Activated T-helper 1 cell treated with anti-CD3 and anti-CD28 coated beads, Interleukin-12 subunit alpha, Interleukin-12 subunit beta, Interleukin-2, Interleukin-4 antibody, amounts not matched to agents 30 ng/mL and 10 ng/mL and 1 ng/mL, durations not matched to agents 14 hours and 24 hours and 36 hours (primary cell): ENCODE measurements at places on chromosomes 4 and X. TPM values are rescaled to one million over a fixed set of nuclear protein-coding genes. Genes with fewer than 3 reads are reported as not detected.

DSPP gene
- not detected in 2 replicates for total RNA-seq

PCDH19 gene
- 0.03 TPM in 1 of 2 replicates, not detected in the other for total RNA-seq

STPG2 gene
- not detected in 2 replicates for total RNA-seq

TEX11 gene
- 0.12 TPM in 1 of 2 replicates, not detected in the other for total RNA-seq

SCRG1 gene
- total RNA-seq, result not detected in 2 replicates

DUSP21 gene
- total RNA-seq, result not detected in 2 replicates

DNA sequence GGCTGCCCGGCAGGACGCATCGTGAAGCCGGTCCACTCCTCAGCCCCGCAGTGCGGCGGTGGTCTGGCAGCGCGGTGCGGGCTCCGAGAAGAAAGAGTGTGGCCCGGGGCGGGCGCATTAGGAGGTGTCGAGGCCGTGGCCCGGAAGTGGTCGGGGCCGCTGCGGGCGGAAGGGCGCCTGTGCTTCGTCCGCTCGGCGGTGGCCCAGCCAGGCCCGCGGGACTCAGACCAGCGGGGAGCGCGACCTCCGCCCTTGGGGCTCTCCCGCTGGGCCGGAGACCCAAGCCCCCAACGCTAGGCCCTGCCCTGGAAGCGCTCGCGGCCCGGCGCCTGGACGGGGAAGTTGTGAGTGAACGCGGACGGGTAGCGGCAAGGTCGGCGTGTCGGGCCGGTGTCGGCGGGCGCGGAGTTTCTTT is 60.0 kb downstream of the HS3ST1 start:
- DNase-seq, result no peak

GRCh38 chr4:124202099-124202498 is 510.4 kb downstream of the ANKRD50 start:
- DNase-seq, result no peak

GRCh38 chr4:8736090-8736825 is 135.4 kb downstream of the HMX1 start:
- no peak for DNase-seq

DNA sequence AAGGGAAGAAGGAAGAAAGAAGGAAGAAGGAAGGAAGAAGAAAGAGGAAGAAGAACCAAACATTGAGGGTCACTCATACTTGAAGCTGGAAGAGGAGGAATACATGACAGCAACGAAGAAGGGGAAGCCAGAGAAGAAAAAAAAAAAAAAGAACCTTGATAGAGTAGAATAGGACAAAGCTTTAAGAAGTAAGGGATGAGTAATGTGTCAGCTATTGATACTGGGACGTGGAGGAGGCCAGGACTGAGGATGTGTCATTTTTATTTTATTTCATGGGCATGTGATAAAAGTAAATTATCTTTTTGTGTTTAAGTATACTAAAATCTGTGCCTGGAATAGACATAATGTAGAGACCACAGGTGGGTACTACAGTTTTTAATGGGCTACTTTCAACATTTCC is 6.4 kb downstream of the EDA2R start:
- no peak for DNase-seq

DNA sequence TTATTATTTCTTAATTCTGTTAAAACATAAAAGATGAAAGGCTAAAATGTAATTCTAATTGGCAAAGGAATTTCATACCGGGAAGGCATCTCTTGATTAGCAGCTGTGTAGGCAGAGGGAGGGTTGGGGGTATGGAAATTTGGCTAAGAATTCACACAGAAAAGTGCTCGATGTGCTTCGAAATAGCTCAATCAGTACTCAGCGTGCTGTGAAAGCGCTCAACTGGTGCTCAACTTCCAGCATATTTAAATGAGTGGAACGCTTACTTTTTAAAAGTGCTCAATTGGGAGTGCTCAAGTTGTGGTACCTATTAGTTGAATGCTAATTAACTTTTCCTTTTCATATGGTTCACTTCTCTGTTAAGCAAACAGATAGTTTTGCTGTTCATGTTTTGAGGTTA is 695.9 kb upstream of the ATOH1 start:
- no peak for DNase-seq

- DNase-seq, result no peak
Observed at GRCh38 chrX:2595258-2595657, 94.5 kb upstream of the DHRSX start.

- DNase-seq, result no peak
Observed at GRCh38 chr4:163701916-163702315, 207.4 kb downstream of the TMA16 start.

DNA sequence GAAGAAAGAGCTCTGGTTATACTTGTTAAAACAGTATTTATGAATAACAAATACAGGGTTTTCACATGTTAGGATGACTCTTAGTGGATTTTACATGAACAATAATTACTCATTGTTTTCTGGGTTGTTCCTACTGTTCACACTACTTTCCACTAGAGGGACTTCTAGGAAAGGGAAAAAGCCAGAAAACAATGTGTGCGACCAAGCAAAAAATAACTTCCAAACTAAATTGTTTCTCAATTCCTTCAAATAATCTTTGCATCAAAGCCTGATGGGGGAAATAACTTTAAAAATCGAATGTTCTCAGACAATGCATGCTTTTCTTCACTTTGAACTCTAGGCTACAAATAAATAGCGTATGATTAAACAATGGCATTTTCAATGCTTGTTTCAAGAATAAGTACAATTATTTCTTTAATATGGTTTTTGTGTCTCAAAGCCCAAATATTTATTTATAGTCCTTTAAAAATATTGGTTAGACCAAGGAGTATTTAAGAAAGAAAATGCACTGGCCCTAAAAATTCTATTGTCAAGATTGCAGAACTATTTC is 72.1 kb upstream of the ETNPPL start:
- DNase-seq, result no peak

DNA sequence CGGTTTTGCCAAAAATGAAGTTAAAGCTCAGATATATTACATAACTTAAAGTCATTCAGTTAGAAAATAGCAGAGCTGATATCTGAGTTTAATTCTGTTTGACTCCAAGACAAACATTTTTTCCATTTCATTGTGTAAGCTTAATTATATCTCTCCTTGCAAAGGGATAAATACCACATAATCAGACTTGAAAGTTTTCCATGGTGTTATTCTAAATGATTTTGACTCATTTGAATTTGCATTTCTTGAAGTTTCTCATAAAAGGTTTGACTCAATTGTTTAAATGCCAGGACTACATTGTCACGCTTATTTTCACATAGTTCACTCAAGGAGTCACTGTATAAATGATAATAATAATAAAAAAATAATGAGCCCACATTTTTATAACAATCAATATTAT is 39.4 kb upstream of the DDX60 start:
- no peak for DNase-seq

- no peak for DNase-seq
Observed at GRCh38 chrX:65679071-65679540, 11.7 kb downstream of the MSN start.

DNA sequence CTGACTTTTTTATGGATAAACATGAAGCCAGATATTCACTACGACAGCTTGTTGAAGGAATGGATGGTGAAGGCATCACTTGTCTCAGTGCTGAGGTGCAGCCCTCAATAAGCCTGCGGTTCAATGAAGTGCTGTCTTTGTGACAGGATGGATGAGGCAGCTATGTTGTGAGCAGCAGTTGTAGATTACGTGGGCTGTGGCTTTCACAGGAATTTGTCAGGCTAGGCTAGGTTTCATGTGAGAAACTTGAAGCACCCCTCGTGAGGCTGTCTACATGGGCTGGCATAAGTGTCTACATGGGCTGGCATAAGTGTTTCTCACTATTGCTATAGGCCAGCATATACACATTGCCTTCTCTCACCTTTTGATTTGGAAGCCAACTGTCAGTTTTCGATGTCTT is 1050.0 kb downstream of the ADGRL3 start:
- DNase-seq, result no peak

DNA sequence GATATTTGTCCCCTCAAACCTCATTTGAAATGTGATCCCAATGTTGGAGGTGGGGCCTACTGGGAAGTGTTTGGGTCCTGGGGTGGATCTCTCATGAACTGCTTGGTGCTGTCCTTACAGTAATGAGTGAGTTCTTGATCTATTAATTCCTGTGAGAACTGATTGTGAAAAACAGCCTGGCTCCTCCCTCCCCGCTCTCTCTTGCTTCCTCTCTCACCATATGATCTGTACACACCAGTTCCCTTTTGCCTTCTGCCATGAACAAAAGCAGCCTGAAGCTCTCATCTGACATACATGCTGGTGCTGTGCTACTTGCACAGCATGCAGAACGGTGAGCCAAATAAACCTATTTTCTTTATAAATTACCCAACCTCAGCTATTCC is 11.2 kb upstream of the YIPF7 start:
- DNase-seq, result no peak

GRCh38 chrX:109440475-109440874 is 41.4 kb downstream of the GUCY2F start:
- DNase-seq, result no peak

GRCh38 chr4:133190098-133190497 is 41.0 kb downstream of the PCDH10 start:
- no peak for DNase-seq

- no peak for DNase-seq
Observed at GRCh38 chr4:105455182-105455581, 18.7 kb downstream of the PPA2 start.
